ENCODE measurements at places on chromosomes 5 and 9.

- DNase-seq: no peak
These were observed 10.5 kb downstream of the TAL2 start for GRCh38 chr9:105672711-105673234.

DNA sequence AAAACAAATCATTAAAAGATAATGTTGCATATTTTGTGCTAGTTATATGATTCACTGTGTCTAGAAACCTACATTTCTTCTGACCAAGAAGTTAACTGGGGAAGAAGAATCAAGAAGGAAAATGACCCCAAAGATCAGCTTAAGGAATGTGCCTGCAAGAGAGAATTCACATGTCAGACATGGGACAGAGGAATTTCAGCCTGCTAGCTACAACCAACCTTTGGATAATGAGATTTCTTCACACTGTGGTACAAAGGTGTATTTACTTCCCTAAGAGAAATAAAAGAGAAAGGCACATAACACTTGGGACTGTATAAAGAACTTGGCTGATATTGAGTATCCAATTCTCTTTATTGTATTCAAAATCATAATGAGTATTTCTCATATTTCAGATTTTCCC, 39.6 kb upstream of the ELL2 start:
- DNase-seq: no peak

DNA sequence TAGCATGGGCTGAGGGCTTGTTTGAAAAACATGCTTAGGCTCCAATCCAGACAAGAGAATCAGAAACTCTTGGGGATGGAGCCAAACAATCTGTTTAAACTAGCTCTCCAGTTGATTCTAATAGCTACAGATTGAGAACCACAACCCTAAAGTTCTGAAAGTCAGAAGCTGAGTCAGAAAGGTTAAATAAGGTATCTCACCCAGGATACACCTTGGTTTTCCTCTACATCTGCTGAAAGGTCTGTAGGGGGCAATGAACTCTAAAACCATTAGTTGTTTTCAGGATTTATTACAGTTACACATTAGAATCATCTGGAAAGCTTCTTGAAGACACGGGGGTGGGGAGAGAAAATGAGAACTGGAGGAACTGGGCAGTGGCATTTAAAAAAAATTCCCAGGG, 5.7 kb downstream of the GFM2 start:
- DNase-seq: no peak

- DNase-seq: peak; percentile 40
These were observed 32.5 kb downstream of the GLT6D1 start for GRCh38 chr9:135606885-135607259.

DNA sequence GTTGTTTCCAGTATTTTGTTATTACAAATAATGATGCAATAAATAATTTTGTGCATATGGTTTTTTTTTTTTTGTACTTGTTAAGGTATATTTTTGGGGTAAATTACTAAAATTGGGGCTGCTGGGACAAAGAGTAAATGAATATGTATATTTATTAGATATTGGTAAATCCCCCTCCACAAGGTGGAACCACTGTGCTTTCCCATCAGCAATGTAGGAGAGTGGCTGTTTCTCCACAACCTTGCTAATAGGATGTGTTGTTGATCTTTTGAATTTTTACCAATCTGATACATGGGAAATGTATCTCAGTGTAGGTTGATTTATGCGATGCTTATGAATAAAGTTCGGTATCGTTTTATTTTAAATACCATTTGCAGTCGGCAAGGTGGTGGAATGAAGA, 118.1 kb downstream of the TRPM3 start:
- no peak for DNase-seq

- no peak for DNase-seq
These were observed 668.4 kb upstream of the CCNG1 start for GRCh38 chr5:162769019-162769418.

DNA sequence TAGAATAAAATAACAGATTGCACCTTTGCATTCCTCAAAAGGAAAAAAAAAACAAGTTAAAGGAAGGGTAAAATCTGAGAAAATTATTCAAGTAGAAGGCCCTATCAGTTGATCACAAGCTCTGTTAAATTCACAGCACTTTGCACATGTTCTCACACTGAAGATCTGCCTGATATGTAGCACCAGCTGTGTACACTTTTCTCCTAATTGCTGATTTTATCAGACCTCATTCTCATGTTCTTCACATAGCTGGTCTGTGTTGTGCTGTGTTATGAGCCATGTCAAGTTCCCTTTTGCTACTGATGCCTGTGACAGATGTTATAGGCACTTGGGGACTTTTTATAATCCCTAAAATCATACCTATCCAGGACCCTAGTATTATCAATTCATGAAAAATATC, 390.4 kb upstream of the PRR16 start:
- DNase-seq: no peak

DNA sequence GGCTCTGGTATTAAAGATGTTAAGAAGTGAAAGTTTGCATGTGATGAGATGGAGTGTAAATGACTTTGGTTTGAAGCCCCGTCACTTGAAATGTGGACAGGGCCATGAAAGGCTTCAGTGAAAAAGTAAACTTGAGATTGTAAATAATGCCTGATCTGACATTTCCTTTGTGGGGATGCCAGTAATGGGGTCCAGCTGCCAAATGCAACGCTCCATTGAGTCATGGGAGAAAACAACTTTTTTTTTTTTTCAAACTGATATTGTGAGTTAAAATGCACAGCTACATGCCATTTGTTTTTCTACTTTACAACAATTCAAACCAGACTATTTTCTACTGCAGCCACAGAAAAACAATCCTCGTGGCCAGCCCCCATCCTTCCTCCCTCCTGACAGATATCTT, 327.0 kb upstream of the TNC start:
- no peak for DNase-seq

DNA sequence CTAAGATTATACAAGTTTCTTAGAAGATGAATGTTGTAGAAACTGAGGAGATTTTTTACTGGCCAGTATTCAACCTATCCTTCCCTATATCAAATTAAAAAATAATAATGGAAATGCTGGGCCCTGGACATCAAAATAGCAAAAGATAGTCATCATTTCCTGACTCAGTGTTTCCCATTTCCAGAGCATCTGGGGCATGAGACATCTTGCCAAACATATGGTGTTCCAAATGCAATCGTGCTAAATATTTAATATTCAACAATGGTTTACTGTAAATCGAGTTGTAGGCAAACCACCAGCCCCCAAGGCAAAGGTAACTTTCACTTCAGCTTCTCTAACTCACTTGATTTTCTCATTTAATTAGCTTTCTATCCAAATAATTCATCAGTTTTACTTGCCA, 152.9 kb downstream of the FRMD3 start:
- DNase-seq: no peak

DNA sequence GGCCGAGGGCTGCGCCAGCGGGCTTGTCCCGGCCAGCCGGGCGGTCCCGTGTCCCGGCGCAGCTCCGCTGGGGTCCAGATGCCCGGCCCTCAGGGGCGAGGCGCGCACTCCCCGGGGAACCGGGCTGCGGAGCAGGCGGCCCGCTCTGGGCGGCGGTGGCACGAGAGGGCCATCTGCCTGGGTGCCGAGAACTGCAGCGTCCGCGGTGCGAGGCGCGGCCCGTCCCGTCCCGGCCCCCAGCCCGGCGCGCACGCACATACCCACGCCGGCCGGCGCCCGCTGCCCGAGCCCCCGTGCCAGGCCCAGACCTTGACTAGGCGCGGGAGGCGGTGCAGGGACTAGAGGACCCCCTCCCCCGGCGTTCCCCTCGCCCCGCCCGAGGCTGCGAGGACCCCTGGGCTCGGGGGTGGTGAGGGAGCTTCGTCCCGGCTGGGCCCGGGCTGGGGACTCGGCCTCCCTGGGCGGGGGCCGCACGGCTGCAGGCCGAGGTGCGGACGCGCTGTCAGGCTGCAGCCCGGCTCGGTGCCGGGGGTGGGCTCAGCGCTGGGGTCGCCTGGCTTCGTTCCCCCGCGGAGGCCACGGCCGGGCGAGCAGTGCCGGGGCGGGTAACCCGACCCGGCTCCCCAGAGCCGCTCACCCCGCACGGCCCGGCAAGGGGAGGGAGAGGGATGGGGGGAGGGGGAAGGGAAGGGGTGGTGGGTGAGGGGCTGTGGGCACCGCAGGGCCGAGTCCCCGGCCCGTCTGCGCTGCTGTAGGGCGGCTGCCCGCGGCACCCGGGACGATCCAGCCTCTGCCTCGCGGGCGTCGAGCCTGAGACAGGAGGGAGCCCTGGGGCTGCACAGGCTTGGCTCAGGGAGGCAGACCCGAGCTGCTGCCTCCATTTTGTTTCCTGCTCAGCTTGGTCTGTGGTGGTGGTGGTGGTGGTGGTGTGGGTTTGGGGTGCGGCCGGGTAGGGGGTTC, 1.2 kb upstream of the NSD1 start:
- peak; percentile 65 for DNase-seq

GRCh38 chr9:91522481-91522880, 98.8 kb upstream of the NFIL3 start:
- DNase-seq: no peak

- DNase-seq: no peak
These were observed 111.3 kb downstream of the NUDT12 start for GRCh38 chr5:103451261-103451660.

GRCh38 chr5:7616897-7617296, 221.0 kb downstream of the ADCY2 start:
- no peak for DNase-seq

GRCh38 chr5:115330830-115331229, 34.4 kb upstream of the CCDC112 start:
- DNase-seq: no peak

DNA sequence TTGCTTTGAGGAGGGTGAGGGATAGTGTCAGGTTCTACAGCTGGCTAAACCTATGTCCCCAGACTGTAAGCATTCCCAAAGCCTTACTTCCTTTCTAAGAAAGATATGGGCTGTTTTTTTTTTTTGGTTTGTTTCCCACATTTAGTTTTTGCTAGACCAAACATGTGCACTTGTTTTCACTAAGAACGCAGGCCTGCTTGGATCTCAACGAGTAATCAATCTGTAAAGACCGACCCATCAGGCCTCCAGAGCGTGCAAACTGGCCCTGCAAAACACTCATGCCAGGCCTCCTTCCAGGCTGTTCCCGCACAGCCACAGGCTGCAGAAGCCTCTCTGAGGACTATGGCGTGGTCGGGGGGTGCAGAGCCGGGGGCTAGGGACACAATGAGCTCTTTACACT, 304.8 kb upstream of the PANK3 start:
- DNase-seq: no peak

DNA sequence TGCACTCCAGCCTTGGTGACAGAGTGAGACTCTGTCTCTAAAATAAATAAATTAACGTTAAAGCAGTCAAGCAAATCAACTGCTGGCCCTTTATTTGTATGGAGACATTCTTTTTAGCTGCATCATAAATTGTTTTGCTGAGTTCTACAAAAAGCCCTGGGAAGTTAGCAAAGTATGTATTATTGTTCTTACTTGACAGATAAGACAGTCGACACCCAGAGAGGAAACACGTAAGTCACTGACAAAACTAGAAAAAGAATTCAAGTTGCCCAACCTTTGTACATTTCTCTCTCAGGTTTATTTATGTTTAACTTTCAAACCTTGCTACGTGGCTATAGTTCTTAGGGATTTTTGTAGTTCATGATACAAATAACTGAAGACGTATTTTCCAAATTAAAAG, 40.4 kb upstream of the MACIR start:
- DNase-seq: no peak

- DNase-seq: no peak
These were observed 550.8 kb downstream of the CDH9 start for GRCh38 chr5:26487553-26487952.

GRCh38 chr5:14415024-14415697, 166.4 kb upstream of the OTULINL start:
- no peak for DNase-seq

DNA sequence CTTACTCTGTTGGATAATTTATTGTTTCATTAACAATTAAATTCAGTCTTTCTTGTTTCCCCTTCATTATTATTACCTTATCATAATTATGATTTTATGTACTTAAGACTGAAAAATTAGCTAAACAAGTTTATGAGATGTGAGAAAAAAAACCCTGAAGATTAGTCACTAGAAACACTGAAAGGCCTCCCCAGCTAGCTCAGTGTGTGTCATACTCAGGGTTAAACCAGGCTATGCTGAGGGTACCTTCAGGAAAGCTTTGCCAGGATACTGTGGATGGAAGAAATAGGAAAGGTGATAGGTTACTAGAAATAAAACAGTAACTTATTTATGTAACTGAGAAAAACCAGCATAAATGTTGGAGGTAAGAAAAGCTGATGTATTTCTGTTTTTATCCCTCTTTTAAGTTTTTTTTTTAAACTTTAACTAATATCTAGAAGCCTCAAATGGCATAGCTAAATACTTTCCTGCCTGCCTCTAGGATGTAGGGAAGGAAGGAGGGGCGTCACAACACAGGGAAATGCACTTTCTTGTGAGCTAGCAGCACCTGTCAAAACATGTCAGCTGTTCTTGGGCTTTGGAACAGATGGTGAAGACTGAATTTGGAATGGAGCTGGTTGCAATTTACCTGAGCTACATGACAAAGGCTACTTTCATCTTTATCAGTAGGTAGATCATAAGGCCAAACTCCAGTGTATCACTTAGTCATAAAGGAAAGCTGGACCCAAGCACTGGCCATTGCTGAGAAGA, 24.2 kb downstream of the NMRK1 start:
- DNase-seq: no peak

GRCh38 chr9:68798423-68798822, 93.4 kb downstream of the PIP5K1B start:
- DNase-seq: no peak

- no peak for DNase-seq
These were observed 6.8 kb upstream of the SH3TC2 start for GRCh38 chr5:149069711-149070110.

GRCh38 chr5:174176511-174176910, 131.0 kb downstream of the NSG2 start:
- no peak for DNase-seq

- no peak for DNase-seq
These were observed 93.3 kb upstream of the ZNF366 start for GRCh38 chr5:72600391-72600981.

DNA sequence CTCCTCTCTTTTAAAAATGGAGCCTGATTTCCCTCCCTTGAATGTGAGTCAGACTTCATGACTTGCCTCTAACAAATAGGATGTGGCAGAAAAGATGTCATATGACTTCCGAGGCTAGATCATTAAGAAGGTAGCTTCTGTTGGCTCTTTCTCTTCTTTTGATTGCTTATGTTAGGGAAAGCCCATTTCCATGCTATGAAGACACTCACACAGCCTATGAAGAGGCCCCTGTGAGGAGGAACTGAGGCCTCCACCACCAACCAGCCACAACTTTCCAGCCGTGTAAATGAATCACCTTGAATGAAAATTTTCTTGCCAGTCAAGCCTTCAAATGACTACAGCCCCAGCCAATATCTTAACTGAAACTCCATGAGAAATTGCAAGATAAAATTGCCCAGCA, 413.4 kb downstream of the TMEM38B start:
- DNase-seq: no peak

DNA sequence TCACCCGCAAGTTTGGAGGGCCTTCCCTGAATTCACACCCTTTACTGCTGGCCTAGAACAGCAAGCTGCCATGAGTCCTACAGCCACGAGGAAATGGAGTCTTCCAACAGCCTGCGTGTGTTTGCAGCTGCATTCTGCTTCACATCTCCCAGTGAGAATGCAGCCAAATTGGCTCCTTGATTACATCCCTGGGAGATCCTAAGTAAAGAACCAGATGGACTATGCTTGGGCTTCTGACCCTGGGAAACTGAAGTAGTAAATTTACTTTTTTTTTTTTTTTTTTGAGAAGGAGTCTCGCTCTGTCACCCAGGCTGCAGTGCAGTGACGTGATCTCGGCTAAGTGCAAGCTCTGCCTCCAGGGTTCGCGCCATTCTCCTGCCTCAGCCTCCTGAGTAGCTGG, 617.0 kb upstream of the CDH18 start:
- DNase-seq: no peak
